ENCODE measurements at places on chromosomes 16 and 17. TPM values are rescaled to one million over a fixed set of nuclear protein-coding genes. Genes with fewer than 3 reads are reported as not detected.

The UNC45B gene
- not detected for total RNA-seq

The SETD1A gene
- 3.5 TPM for total RNA-seq

The SCGB1C2 gene
- total RNA-seq: not detected

The KIFC3 gene
- total RNA-seq: 44.9 TPM

The CCDC40 gene
- total RNA-seq: 1.5 TPM

The SLC22A31 gene
- total RNA-seq: 0.17 TPM

The KRT15 gene
- total RNA-seq: not detected

The MNT gene
- 8.4 TPM for total RNA-seq

The EVPL gene
- total RNA-seq: not detected

The KCNH4 gene
- not detected for total RNA-seq

The NBR1 gene
- 93.2 TPM for total RNA-seq
